ENCODE measurements at places on chromosomes 7 and 10.
A peak's percentile ranks its signal among the peaks of the same experiment; 100 is the strongest.

GRCh38 chr10:3825862-3826351 is 40.9 kb upstream of the KLF6 start:
- no peak for DNase-seq

DNA sequence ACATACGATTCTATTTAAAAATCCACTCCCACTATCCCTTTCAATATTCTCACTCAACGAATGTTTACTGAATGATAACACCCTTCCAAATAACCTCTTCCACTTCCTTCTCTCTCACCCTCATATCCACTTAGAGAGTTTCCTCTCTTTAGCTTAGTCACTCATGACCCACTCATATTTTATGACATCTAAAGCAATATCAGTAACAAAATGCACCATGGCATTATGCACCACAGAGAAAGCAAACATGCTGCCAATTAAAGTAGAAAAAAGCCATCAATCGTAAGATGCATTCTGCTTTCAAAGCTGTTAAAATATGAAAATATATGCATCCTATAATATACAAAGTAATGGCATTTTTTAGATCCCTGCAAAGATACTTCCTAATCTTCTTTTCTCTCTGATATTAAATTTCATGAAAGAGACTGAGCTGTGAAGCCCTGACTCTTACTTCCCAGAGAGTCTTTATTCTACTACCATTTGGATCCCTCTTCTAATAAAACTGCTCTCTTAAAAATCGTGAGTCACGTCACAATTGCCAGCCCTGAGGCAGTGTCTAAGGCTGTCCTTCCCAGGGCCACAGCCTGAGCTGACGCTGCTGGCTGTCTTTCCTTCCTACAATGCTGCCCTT is 283.0 kb upstream of the KLF6 start:
- no peak for DNase-seq

- no peak for DNase-seq
These were observed 52.0 kb downstream of the THNSL1 start for GRCh38 chr10:25068152-25069058.

- no peak for DNase-seq
These were observed 829.5 kb downstream of the REEP3 start for GRCh38 chr10:64350665-64351064.

DNA sequence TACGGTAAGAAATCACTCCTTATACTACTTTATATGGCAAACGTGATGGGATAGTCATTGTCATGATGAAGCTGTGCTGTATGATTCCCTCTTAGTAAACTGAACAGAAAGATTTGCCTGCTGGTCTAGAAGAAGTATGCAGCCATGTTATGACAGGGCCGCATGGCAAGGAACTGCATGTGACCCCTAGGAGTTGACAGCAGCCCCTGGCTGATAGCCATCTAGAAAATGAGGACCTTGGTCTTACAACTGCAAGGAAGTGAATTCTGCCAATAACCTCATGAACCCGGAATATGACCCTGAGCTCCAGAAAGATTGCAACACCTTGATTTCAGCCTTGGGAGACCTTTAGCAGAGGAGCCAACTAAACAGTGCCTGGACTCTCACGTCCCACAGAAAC is 193.3 kb downstream of the SEMA3E start:
- DNase-seq: peak; percentile 19

GRCh38 chr10:132434405-132435005 is 37.5 kb downstream of the PWWP2B start:
- no peak for DNase-seq

DNA sequence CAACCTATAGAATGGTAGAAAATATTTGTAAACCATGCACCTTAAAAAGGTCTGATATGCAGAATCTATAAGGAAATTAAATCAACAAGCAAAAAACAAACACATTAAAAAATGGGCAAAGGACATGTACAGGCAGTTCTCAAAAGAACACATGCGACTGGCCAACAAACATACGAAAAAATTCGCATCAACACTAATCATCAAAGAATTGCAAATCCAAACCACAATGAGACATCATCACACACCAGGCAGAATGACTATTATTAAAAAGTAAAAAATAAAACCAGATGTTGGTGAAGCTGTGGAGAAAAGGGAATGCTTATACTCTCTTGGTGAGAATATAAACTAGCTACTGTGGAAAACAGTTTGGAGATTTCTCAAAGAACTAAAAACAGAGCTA is 33.2 kb downstream of the TMEM229A start:
- no peak for DNase-seq

Measured in HuH-7 (cell line).